Myometrial cell (primary cell): ENCODE measurements at places on chromosomes 1 and 21. TPM values are rescaled to one million over a fixed set of nuclear protein-coding genes. Genes with fewer than 3 reads are reported as not detected.

The OR2L5 gene
- not detected in 2 replicates for total RNA-seq

The KRTAP6-3 gene
- total RNA-seq, result not detected in 2 replicates

The IRF2BP2 gene
- total RNA-seq, result 55.4 and 62.2 TPM in 2 replicates

The IL12RB2 gene
- not detected in 2 replicates for total RNA-seq

The IL19 gene
- total RNA-seq, result not detected in 2 replicates

The CYP2J2 gene
- 0.18 TPM in 1 of 2 replicates, not detected in the other for total RNA-seq

The KCNJ10 gene
- not detected in 2 replicates for total RNA-seq

The FCGR2B gene
- not detected in 2 replicates for total RNA-seq

The GBP7 gene
- not detected in 2 replicates for total RNA-seq

The CFAP107 gene
- total RNA-seq, result not detected in 2 replicates

The ADAM30 gene
- total RNA-seq, result not detected in 2 replicates

The PBX1 gene
- total RNA-seq, result 36.3 and 48.4 TPM in 2 replicates

The SLC30A2 gene
- total RNA-seq, result not detected in 2 replicates

The LCE1E gene
- total RNA-seq, result not detected in 2 replicates

The TMCO4 gene
- total RNA-seq, result 12.1 and 15.1 TPM in 2 replicates

The MAP3K7CL gene
- 7.8 and 23.6 TPM in 2 replicates for total RNA-seq

The VHLL gene
- total RNA-seq, result not detected in 2 replicates

The RAP1GAP gene
- total RNA-seq, result not detected in 2 replicates

The BRDT gene
- not detected in 2 replicates for total RNA-seq

The NOS1AP gene
- 0.18 and 0.29 TPM in 2 replicates for total RNA-seq

The RNU1-2 gene
- total RNA-seq, result not detected in 2 replicates

The PRAMEF27 gene
- total RNA-seq, result not detected in 2 replicates
